Left lung (tissue), 14 donors: ENCODE measurements at places on chromosomes 5 and 9. TPM values are rescaled to one million over a fixed set of nuclear protein-coding genes. Genes with fewer than 3 reads are reported as not detected.

DNA sequence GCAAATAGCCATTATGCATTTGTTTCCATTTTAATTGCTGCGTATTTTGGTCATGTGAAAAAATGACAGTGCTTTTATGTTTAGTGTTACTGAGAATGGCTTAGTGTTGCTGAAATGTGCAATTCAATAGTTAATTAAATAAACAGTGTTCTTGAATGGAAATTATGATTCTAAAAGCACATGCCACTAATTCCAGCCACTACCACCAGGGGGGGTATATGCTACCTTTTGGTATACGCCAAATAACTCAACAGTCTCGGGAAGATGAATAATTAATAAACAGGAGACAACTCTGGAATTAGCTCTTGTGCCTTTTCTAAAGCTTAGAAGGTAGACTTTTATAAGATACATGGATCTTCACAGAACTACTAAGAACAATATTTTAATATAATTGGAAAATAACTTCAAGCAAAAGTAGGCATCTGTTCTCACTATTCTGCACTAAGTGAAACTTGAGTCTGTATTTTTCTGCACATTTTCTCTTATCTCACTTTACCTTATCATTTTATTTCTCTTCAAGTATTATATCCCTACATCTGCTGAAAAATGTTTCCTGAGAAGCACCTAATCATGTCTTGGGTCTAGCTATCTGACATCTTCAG, 83.5 kb upstream of the MINAR2 start:
- H3K4me1 ChIP-seq = no peaks in the 10 kb centered on the region
- no peak for DNase-seq
- H3K36me3 ChIP-seq = no peaks in the 10 kb centered on the region
- no peaks in the 10 kb centered on the region for H3K27me3 ChIP-seq
- no peak overlapping the region for H3K4me3 ChIP-seq

Gene NUTM2G
- not detected for total RNA-seq

DNA sequence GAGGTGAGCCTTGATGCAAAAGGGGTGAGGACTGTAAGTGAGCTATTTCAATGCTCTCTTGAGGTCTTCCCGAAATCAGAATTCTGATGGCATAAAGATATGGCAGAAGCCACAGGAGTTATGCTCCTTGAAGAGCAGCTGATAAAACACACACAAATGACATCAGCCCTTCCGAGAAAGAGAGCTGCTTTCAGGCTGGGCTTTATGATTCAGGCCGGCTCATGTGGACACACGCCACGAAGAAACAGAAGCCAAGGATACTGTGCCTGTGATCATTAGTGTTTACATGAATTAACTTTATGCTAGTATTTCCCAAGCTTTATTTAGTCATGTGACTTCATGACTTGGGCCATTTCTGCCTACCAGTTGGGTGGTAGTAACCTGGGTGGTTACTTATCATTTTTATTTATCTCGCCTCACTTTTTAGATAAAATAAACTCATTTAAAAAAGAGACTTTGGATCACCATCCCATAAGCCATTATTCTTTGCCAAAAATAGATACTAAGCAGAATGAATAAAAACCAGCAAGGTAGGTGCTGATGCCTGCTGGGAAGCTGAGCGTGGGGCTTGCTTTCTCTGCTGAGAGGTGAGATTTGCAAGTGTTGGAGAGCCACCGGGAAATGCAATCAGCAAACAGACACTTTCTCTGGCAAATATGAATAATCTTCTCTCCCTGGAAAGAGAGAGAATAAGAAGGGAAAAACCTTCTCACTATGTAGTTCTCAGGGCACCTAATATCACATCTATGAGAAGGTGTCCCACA, 73.0 kb upstream of the SLC25A51 start:
- no peak overlapping the region for H3K27ac ChIP-seq
- peaks cover 15% of the 10 kb centered on the region for H3K36me3 ChIP-seq
- no peaks in the 10 kb centered on the region for H3K27me3 ChIP-seq
- no peak for DNase-seq
- H3K4me3 ChIP-seq = no peak overlapping the region

GRCh38 chr5:89173528-89173927, 290.5 kb upstream of the MEF2C start:
- no peak overlapping the region for H3K4me3 ChIP-seq
- no peak overlapping the region for H3K27ac ChIP-seq
- H3K36me3 ChIP-seq = no peaks in the 10 kb centered on the region
- no peak for DNase-seq
- no peaks in the 10 kb centered on the region for H3K27me3 ChIP-seq

DNA sequence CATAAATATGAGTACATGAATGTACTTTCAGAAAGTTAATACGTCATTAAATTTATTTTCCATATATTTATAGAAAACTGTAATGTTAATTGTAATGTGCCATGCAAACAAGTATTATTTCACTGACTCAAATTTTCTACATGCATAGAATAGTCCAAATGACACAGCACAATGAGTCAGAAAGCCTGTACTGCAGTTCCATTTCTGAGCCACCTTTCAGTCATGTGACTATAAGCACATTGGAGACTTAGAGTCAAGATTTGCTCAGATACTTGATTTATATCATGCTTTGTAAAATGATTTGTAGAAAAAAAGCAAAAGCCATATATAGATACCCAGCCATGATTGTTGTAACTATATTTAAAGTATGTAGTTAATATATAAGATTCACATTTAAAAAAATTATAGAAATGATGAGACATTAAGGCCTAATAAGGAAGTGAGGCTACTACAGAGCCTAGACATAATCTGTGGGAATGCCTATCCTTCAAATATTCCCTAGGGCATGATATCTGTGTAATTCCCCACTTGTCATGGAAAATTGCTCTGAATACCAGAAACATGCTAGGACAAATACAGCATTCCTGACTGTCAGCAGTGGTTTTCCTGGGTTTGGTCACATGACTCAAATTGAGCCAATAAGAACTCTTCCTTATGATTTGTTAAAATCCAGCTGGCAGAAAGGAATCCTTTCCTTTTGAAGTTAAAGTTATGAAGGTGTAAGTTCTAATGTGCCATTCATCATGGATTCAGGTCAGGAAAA, 50.0 kb downstream of the PTPRD start:
- H3K27ac ChIP-seq = no peak overlapping the region
- no peaks in the 10 kb centered on the region for H3K36me3 ChIP-seq
- no peak for DNase-seq
- no peaks in the 10 kb centered on the region for H3K4me1 ChIP-seq
- no peaks in the 10 kb centered on the region for H3K27me3 ChIP-seq

GRCh38 chr5:28862137-28862859, 1823.9 kb upstream of the CDH9 start:
- no peaks in the 10 kb centered on the region for H3K4me1 ChIP-seq
- no peak overlapping the region for H3K27ac ChIP-seq
- H3K27me3 ChIP-seq = no peaks in the 10 kb centered on the region
- H3K36me3 ChIP-seq = no peaks in the 10 kb centered on the region
- no peak overlapping the region for H3K4me3 ChIP-seq

GRCh38 chr5:122112063-122112462, 17.3 kb upstream of the ZNF474 start:
- no peak overlapping the region for H3K4me3 ChIP-seq
- H3K27me3 ChIP-seq = no peaks in the 10 kb centered on the region
- H3K27ac ChIP-seq = no peak overlapping the region

DNA sequence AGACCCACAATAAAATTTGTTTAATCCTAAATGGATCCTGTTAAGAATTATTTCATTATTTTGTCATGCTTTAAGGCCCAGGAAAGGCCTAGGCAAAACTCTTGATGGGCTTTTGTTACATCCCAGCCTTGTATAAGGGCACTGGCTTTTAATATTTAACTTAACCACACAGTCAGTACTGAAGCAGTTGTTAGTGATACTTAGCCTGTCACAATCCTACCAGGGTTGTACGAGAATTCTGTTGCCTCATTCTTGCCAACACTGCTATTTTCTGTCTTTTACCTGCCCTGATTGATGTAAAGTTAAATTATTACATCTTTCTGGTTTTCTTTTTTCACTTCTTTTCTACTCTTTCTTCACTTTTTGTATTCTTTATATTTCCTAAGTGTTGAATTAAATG, 10.9 kb downstream of the ZNF169 start:
- H3K4me3 ChIP-seq = no peak overlapping the region
- no peaks in the 10 kb centered on the region for H3K4me1 ChIP-seq
- DNase-seq = no peak
- no peak overlapping the region for H3K27ac ChIP-seq

Gene AJM1
- total RNA-seq = 1.7 TPM
